Activated gamma-delta T cell treated with Interleukin-2 at 50 U/mL for 16 hours (primary cell): ENCODE measurements at places on chromosomes 3 and 15.

GRCh38 chr3:58751882-58752567, 85.5 kb upstream of the FAM3D start:
- DNase-seq = no peak

DNA sequence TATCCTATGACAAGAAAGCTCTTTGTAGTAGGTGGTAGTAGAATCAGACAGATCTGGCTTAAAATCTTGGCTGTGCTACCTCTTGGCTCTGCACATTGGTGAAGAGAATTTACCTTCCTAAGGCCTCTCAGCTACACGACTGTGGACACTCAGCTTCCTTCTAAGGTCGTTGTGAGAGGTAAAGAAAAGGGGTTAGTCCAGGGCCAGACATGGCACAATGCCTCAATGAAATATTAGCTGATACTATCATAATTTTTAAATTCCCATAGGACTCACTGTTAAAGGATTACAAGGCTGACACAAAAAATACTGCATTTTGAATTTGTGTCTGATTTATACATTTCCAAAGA, 80.4 kb downstream of the IGF1R start:
- no peak for DNase-seq

DNA sequence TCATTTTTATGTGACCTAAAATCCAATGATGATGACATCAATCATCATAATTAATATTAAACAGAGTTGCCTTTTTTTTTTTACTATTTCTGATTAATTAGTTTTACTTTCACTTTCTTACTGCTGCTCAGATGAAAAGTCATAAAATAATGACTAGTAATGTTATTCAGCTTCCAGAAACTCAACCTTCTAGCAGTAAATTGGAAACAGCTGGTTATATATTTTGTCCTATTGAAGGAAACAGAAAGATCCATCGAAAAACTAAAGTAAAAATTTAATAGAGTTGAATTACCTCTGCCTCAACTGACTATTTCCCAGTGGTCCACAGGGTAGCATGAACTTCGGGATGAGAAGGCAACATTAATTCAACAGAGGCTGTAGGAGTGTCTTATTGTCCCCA, 107.1 kb upstream of the PTX3 start:
- DNase-seq = no peak

DNA sequence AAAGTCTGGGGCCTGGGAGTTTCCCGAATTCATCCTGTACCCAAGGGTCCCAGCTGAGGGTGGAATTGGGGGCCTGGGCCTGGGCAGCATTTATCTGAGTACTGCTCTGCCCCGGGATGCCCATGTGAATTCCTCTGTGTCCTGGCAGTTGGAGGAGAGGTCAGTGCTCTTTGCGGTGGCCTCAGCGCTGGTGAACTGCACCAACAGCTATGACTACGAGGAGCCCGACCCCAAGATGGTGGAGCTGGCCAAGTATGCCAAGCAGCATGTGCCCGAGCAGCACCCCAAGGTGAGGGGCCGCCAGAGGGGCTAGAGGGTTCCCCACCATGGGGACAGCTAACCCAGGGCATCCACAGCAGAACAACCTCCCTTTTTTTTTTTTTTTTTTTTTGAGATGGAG, 6.2 kb upstream of the RCCD1 start:
- no peak for DNase-seq
